Liver (tissue), 10 donors: ENCODE measurements at places on chromosomes 11 and 22. TPM values are rescaled to one million over a fixed set of nuclear protein-coding genes. Genes with fewer than 3 reads are reported as not detected.

Gene NEFH
- total RNA-seq: 1.6 TPM

Gene LRRC4C
- total RNA-seq: 0.42 TPM

Gene EI24
- 64.9 TPM for total RNA-seq

Gene P2RX6
- total RNA-seq: 0.05 TPM
